ENCODE measurements at places on chromosomes 11 and 22.
A peak's percentile ranks its signal among the peaks of the same experiment; 100 is the strongest.

GRCh38 chr22:47221840-47222615 lies 459.6 kb downstream of the TBC1D22A start:
- DNase-seq, result no peak

DNA sequence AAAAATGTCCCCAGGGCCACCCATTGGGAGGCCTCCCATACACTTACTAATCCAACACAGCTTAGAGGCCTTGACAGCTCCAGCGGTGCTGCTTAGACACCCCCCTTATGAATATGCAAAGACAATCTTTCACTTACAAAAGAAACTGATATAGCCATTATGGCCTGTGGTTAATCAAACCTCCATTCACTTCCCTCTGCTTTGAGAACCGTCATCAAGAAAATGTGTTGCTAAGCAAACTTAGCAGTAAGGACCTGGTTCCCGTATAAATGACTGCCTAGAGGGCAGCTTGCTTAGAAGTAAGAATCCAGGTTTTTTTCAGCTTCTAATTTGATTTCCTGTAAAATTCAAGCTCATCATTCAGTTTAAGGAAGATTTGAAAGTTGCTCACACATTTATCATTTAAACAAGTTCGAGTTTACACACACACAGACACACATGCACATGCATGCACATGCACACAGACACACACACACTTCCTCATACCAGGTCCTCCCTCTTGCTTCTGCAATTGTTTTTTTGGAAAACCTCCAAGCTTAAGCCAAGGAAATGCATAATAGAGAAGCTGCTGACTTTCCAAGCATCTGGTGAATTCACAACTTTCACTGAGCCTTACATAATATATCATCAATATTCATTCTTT lies 137.7 kb upstream of the BLID start:
- no peak for DNase-seq

DNA sequence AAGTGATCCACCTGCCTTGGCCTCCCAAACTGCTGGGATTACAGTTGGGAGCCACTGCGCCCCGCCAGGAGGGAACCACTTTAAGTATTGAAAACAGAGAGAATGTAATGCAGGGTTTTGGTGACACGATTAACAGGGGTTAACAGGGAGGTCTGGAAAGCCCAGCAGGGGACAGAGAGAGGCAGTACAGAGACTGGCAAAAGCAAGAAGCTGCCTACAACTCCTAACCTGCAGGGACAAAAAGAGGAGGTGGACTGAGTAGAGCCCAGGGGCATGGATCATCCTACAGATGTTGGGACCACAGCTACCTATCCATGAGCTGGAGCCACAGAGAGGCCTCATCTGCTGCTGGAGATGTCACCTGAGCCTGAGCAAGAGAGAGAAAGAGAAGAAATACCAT lies 1.7 kb upstream of the SPINDOC start:
- DNase-seq, result no peak

- DNase-seq, result no peak
Measured at GRCh38 chr11:64848826-64849597, 4.6 kb upstream of the CDC42BPG start.

GRCh38 chr11:69654660-69655478 lies 13.9 kb downstream of the CCND1 start:
- DNase-seq, result no peak

DNA sequence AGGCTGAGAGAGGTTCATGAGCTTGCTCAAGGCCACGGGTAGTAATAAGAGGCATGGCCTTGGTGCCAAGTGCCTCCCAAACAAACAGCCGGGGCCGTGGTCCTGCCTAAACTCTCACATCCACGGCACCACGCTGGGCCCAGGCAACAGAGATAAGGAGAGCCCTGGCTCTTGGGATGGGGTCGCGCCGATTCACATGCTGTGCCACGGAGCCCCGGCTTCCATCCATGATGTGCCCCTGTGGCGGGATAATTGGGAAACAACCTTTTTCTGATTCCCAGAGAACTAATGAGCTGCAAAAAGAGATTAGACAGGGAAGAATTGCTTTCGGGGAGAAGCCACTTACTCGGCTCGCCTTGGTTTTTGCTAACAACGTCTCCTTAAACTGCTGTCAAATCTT lies 22.0 kb downstream of the TP53AIP1 start:
- no peak for DNase-seq

DNA sequence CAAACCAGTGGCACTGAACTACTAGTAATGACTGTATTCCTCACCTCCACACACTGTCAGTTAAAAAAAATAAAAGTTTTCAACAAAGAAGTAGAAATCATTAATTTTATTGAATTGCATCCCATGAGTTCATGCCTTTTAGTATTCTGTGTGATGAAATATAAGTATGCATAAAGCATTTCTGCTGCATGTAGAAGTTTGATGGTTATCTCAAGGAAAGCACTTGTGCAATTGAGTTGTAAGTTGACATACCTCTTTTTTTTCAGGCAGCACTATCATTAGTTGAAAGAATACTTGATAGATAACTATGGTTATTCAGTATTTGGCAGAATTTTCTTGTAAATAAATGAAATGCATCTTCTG lies 104.4 kb downstream of the STIM1 start:
- DNase-seq, result no peak

GRCh38 chr22:47213571-47214230 lies 451.3 kb downstream of the TBC1D22A start:
- DNase-seq, result no peak

- DNase-seq, result no peak
Measured at GRCh38 chr11:90774727-90775566, 552.1 kb upstream of the CHORDC1 start.

DNA sequence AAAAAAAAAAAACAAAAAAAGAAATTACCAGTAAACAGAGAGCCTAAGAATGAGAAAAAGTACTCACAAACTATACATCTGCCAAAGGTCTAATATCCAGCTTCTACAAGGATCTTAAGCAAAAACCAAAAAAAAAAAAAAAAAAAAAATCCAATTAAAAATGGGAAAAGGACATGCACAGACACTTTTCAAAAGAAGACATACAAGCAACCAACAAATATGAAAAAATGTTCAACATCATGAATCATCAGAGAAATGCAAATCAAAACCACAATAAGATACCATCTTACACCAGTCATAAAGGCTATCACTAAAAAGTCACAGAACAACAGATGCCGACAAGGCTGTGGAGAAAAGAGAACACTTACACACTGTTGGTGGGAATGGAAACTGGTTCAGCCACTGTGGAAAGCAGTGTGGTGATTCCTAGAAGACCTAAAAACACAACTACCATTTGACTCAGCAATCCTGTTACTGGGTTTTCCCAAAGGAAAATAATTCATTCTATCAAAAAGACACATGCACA lies 18.3 kb downstream of the MS4A6A start:
- no peak for DNase-seq

- no peak for DNase-seq
Measured at GRCh38 chr22:46677323-46678002, 57.3 kb downstream of the GRAMD4 start.

DNA sequence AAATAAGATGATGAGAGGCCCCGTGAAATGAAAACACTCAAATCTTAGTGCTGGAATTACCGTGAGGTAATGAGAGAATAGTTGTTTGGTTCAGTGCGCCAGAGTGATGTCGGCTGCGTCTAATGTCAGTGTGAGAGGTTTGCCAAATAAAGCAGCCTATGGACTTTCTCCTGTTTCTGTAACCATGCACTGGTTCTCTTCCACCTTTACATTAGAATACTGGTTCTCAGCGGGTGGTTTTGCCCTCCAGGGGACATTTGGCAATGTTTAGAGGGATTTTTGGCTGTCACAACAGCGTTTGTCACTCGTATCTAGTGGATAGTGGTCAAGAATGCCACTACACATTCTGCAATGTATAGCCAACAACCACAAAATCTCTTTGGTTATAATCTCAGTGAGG lies 1.1 kb downstream of the OOSP4B start:
- DNase-seq, result no peak

DNA sequence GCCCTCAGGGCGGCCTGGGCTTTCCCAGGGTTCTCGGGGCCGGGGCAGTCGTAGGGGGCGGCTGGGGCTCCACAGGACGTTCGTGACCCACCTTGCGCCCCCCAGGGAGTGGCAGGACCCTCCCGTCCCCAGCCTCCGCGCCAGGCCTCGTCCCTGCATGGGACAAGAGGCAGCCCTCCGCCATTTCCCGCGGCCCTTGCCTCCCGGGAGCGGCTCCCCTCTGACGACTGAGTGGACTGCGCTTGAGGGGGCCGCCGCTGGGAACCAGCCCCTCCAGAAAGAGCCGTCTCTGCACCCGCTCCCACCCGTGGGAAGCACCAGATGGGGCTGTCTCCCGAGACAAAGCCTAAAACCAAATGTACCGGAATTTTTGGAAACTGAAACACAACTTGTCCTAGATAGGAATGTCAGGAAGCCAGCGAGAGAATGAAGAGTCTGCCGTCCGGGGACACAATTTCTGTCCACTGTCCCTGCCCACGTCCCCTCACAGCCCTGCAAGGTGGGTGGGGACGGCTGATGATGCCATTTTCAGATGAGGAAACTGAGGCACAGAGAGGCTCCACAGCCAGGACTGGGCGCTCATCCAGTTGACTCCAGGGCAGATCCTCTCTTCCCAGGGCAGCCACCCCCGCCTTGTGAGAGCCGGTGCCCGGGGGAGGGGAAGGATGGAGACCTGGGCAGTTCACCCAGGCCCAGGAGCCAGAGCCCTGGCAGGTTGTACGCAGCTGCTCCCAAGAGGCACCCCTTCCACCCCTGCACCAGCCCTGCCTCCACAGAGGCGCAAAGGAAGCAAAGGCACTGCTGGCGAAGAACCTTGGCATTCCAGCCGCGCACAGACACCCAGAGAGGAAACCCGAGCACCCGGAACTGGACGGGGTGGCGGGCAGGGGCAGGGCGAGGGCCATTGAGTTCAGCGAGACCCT lies 18.1 kb upstream of the PICK1 start:
- no peak for DNase-seq

DNA sequence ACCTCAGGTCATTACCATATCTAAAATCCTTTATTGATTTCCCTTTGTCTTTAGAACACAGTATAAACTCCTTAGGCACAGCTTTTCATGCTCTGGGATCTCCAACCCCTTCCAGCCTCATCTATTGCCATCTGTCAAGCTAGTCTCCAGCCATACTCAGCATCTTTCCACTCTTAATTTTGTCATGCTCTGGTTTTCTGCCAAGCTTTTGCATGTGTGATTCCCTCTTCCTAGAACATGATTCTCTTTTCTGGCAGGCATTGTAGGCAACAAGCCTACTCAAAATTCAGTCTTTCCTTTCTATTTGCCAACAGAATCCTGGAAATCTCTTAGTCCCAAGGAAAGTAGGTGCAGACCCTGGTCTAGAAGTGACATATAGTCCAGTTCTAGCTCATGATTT lies 35.5 kb upstream of the SLC6A5 start:
- DNase-seq, result no peak

DNA sequence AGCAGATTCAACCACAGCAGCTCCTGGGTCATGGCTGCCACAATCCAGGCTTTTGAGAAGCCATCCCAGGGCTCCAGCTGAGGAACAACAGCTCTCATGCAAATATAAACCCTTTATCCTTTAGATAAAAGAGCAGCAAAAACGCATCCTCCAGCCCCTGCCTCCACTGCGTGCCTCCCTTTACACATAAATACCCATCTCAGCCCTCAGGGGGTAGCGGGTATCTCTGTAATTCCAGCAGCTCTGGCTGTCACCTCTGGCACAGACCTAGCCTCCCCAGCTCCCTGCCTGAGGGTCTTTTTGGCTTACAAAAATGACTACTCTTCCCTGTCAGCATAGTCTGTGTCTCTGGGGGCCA lies 21.6 kb downstream of the LMO1 start:
- no peak for DNase-seq

GRCh38 chr22:45226503-45227186 lies 14.0 kb downstream of the KIAA0930 start:
- DNase-seq, result no peak

GRCh38 chr11:69791276-69792180 lies 16.4 kb upstream of the FGF4 start:
- no peak for DNase-seq

DNA sequence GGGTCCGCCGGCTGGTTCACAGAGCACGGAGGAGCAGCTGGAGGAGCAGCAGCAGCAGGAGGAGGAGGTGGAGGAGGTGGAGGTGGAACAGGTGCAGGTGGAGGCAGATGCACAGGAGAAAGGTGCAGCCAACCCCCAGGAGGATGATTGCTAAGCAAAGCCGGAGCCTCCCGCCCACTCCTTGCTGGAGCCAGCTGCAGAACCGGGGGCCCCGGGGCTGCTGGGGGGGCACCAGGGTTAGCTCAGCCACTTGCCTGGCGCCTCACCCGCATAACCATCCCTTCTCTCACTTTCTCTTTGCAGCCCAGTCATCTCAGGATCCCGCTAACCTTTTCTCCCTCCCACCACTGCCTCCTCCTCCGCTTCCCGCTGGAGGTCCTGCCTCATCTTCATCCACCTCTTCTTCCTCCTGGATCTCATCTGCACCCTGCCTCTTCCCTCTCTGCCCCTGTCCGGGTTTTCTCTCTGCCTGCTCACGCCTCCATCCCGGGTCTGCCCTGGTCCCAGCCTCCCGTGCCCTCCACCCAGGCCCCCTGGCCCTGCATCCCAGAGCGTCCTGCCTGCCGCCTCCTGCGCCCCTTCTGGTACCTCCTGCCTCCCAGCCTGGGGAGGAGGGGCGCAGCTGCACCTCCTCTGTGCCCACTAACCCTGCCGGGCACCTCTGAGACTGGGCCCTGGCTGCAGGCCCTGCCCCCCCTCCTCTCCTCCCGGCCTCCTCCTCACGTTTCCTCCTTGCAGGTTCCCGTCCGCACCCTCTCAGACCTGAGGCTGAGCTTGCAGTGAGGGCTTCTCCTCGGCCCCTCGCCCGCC lies 9.5 kb downstream of the KCTD17 start:
- no peak for DNase-seq

DNA sequence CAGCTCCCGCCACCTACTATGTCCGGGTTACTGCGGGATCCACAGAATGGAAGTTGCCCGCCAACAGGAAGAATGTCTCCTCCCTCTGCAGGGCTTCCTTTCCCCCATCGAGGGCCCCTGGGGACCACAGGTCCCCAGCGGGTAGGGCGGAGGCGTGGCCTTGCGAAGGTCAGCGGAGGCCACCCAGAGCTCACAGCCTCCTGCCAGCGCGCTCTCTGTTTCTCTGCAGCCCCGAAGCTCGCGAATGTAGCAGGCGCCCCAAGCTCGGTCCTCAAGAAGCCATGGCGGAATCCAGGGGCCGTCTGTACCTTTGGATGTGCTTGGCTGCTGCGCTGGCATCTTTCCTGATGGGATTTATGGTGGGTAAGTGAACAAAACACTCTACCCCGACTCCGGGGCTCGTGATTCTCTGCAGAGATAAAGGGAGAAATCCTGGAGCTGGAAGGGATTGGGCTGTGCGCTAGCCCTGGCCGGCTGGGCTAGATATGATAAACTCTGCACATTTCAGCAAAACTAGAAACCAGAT lies at the start of gene NAALAD2:
Gene NAALAD2, plus strand, starts transcription at position 186 of the 526 bp plus-strand sequence. Its CDS starts 96 bp downstream, at position 282.
- peak; percentile 69 for DNase-seq

DNA sequence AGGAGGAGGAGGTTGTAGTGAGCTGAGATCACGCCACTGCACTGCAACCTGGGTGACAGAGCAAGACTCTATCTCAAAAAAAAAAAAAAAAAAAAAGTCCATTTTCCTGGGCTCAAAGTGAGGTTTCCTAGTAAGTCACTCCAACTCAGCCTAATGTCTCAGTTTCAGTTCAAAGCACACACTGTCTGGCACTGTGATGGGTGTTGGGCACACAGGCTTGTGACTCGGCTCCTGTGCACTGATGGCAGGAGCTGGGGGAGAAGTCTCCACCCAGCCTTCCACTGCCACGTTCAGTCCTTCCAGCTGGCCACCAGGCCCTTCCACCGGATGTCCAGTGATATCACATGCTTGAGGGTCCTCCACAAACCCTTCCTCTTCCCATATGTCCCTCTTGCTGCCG lies 186.0 kb downstream of the CEP164 start:
- no peak for DNase-seq
